ENCODE measurements at places on chromosomes 12 and 14.

GRCh38 chr14:53596853-53597525 is 359.6 kb downstream of the BMP4 start:
- no peak for DNase-seq

DNA sequence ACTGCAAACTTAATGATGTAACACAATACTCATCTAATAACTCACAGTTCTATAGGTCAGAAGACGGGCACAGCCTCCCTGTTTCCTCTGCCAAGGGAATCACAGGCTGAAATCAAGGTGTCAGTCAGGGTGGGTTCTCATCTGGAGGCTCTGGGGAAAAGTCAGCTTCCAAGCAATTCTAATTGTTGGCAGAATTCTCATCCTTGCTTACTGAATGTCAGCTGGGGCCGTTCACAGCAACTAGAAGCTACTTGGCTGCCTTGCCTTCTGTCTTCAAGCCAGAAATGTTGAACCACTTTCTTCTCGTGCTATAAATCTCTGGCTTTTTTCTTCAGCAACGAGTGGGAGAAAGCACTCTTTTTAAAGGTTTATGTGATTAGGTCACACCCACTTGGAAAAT is 80.1 kb upstream of the PDZRN4 start:
- DNase-seq = no peak

DNA sequence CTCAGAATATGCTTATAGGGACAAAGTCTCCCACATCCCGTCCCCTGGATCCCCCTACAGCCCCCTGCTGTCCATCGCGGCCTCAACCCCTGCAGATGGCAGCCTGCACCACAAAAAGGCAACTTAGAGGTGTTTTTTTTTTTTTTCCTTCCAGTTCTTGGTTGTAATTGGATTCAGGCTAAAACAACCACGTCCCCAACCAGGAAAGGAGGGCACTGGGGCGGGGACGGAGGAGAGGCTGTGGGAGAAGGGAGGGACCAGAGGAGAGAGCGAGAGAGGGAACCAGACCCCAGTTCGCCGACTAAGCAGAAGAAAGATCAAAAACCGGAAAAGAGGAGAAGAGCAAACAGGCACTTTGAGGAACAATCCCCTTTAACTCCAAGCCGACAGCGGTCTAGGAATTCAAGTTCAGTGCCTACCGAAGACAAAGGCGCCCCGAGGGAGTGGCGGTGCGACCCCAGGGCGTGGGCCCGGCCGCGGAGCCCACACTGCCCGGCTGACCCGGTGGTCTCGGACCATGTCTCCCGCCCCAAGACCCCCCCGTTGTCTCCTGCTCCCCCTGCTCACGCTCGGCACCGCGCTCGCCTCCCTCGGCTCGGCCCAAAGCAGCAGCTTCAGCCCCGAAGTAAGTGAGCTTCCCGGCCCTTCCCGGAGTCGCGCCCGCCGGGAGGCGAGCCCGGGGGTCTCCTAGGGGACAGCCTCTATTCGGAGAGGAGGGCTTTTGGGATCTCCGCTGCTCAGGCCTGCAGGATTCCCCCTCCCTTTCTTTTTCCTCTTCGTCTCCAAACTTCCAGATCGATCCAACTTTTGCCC is at the start of gene MMP14:
Gene MMP14, plus strand, starts transcription at position 285 of the 813 bp plus-strand sequence. Its CDS starts 233 bp downstream, at position 518.
- no peak for DNase-seq

GRCh38 chr14:78704965-78705364 is 534.8 kb downstream of the NRXN3 start:
- DNase-seq = no peak

GRCh38 chr12:112196196-112196875 is 71.0 kb downstream of the TRAFD1 start:
- DNase-seq = no peak
